ENCODE measurements at places on chromosomes 12 and 14.

DNA sequence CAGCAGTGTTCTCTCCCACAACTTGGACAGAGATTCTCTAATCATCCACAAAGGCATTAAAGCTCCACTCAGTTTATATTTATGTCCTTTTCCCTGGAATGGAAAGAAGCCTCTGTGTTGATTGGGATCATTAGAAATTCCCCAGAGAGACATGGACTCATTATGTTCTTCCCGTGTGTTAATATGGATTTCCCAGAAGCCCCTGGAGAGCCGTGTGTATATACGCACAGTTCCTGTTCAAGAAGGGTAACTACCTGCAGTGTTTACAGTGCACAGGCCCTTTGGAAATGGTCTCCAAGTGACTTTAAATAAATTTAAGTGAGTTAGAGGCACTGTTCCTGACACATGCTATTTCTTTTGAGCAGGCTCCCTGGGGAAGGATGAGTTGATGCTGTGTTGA lies 428.0 kb upstream of the TMTC1 start:
- no peak for DNase-seq

DNA sequence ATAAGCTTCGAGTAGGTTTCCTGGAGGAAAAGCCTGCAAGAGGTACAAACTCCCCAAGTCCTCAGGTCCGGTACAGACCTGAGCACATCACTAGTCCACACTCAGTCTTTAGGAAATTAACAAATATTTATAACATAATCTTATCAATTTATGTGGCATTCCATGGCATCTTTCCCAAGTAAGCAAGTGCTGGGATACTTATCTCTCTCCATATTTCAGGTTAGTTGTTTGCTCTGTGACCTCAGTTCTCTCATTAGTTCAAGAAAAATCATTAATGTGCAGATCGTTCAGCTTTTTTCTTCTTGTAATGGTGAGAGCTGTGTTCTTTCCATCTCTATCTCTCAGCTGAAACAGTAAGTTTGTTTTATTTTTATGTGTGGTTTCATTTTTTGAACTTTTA lies 34.7 kb downstream of the SPATA7 start:
- DNase-seq, result no peak

DNA sequence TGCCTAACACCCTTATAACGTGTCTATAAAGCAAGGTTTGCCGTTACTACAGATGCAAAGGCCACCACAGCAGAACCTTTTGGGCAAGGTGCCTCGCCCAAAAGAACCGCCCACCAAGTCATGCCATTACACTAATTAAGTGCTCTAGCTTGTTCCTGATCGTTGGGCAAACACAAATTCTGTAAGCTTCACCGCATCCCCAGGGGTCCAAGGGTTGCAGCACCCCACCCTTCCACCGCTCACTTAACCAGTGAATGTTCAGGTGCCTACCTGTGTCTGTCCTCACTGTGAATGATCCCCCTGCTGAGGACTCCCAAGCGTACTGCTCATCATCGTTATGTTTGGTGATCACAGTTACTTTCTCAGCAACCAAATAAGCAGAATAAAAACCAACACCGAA lies 1.4 kb downstream of the HSP90AA1 start:
- no peak for DNase-seq

GRCh38 chr12:110744151-110744571 lies 1.5 kb upstream of the PPP1CC start:
- no peak for DNase-seq

DNA sequence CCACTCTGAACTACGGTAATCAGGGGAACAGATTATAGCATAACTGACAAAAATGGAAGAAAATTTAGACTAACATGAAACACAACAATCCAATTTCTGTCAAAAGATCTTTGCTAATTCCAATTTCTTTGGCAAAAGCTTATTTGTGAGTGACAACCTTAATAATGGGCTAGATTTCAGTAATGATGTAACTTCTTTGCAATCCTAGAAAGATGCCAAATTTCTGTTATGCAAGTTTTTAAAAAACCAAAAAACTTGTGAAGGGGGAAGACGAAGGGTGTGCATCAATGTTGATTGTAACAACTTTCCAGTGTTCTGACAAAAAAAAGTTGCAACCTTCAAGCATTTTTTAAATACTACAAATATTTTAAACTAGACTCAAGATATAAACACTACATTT lies 59.9 kb downstream of the DICER1 start:
- no peak for DNase-seq

DNA sequence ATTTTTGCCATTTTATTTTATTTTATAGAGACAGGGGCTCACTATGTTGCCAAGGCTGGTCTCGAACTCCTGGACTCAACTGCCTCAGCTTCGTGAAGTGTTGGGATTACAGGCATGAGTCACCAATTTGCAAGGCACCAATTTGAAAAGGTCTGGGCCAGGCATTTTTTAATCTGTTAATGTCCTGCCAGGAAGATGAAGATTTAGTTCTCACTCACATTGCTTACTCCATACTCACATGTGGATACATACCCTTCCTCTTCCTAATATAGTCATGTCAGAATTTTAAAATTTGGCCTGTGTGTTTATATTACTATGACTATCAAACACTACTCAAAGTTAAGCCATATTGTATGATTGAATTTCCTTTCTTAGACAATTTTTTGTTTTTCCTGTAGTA lies 15.3 kb upstream of the EML1 start:
- DNase-seq, result no peak

GRCh38 chr12:128933039-128933438 lies 79.8 kb downstream of the GLT1D1 start:
- DNase-seq, result no peak

- DNase-seq, result no peak
Measured at GRCh38 chr14:51071857-51072256, 23.0 kb downstream of the TRIM9 start.

GRCh38 chr12:18703321-18703720 lies 34.5 kb downstream of the PLCZ1 start:
- DNase-seq, result no peak

- no peak for DNase-seq
Measured at GRCh38 chr14:44396226-44396625, 110.9 kb downstream of the FSCB start.

DNA sequence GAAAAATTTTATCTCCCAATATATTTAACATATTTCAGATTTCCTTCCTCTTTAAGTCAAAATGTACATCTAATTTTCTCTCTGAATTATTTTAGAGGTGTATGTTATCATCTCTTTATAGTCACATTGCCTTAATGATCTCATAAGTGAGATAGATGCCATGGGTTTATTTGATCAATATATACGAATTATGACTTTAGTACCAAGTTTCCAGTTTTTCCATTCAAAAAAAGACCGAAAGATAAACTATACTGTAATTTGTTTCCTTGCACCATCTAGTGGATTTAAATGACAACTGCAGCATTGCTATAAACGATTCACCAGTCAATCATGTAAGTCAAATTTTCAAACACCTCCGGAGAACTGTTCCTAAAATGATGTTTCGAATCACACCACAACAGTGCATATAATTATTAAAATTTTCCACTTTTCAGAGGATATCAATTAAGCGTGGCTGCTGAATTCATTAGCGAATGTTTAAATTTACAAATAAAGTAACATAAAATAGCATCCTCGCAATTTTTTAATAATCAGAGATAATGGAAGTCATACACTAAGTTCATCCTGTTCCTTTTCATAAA lies 419 bp upstream of the ATXN7L3B start:
- no peak for DNase-seq

DNA sequence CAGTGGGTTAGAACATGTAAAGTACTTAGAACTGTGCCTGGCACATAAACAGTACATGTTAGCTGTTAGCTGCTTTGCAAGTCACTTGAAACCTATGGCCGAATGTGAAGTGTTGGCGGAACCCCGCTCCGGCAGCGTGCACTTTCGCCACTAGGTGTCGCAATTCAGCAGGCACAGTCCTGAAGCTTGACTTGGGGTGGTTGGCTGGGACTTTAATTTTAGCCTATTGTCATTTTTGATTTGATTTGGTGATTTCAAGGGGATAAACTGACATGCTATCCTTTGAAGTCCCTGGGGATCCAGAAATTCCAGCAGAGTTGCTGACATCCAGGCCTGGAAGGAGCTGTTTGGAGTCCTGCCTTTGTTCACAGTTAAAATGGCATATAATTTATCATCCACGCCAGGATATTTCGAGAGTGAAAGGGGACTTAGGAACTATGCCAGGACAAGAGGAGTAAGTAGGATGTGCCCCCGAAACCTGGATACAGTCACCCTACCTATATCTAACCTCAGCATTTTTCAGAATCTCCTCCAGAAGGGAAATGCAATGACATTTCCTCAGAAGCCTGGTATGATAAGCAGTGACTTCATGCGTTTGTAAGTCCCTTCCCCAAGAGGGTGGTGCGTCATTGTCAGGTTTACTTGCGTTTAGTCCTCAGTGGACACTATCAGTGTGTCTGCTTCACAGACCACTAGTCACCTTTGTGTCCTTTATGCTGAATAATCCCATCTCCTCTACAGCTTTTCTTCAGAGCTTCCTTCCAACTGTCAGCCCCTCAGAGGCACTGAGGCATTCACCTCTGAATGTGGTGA lies 3.5 kb upstream of the TSPAN9 start:
- DNase-seq, result peak; percentile 69

DNA sequence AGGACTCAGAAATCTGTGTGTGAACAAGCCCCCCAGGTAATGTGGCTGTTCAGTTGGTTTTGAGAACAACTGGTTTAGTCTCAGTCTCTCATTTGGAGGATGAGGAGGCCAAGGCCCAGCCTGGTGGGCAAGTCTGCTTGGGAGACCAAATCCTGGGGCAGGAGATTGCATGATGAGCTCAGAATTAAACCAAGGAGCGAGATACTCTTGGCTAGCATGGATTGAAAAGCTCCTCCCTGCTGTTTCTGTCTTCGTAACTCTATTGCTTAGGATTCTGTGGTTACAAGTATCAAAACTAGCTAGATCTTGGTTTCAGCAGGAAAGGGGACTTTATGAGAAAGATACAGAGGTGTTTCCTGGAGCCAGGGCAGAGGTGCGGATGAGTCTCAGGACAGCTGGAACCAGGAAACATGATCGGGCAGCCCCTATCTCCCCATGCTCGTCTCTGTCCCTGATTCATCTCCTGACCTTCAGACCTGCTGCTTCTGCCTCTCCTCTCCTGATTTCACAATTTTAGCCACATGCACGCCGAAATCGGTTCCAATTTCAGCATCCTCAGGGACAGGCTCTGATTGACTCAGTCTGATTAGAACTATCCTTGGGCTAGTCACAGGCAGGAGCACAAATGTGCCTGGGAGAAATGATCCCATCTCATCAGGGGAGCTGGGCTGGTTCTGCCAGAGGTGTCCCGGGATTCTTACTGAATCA lies 40.2 kb upstream of the RIN3 start:
- no peak for DNase-seq

- DNase-seq, result no peak
Measured at GRCh38 chr12:65779091-65779642, 45.1 kb upstream of the HMGA2 start.

DNA sequence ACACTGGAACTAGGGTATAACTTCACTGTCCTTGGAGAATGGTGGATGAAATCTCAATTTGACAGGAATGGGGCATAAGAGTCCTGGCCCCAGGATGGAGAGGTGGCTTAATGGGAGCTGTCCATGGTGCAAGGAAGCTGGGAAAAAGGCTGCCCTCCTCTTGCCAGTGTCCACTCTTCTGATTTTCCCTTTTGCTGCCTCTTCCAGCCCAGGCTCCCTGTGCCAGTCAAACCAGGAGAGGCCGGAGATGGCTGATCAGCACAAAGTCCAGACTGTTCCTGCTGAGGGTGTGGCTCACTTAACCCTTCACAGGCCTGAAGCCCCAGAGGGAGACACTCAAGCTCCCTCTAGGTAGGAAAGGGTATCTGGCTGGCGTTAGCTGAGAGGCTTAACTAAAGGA lies at the start of gene MYO1A:
TSS of gene MYO1A (minus strand) at position 240 of the 400 bp plus-strand sequence. CDS start 1,806 bp downstream, outside the sequence.
- no peak for DNase-seq

- no peak for DNase-seq
Measured at GRCh38 chr14:94381149-94382030, 7.0 kb downstream of the SERPINA1 start.

Data from stimulated activated CD4-positive, alpha-beta T cell treated with anti-CD3 and anti-CD28 coated beads, Interleukin-15, amount 100 ng/mL, for 1 hour (primary cell).